ENCODE measurements at places on chromosomes 5 and 9. TPM values are rescaled to one million over a fixed set of nuclear protein-coding genes. Genes with fewer than 3 reads are reported as not detected.

GRCh38 chr9:75505654-75506053 is 384.8 kb upstream of the PCSK5 start:
- no peak for DNase-seq

DNA sequence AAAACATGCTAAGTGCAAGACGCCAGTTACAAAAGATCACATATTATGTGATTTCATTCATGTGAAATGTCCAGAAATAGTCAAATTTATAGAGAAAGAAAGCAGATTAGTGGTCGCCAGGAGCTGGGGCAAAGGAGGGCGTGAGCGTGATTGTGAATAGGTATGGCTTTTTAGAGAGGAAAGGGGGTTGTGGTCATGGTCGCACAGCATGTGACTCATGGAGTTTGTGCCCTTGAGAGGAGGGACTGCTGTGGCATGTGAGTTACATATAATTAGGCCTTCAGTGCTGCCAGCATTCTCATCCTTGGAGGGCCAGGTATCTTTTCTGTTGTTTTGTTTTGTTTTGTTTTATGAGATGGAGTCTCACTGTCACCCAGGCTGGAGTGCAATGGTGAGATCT is 21.2 kb upstream of the MARCHF6 start:
- DNase-seq = no peak

DNA sequence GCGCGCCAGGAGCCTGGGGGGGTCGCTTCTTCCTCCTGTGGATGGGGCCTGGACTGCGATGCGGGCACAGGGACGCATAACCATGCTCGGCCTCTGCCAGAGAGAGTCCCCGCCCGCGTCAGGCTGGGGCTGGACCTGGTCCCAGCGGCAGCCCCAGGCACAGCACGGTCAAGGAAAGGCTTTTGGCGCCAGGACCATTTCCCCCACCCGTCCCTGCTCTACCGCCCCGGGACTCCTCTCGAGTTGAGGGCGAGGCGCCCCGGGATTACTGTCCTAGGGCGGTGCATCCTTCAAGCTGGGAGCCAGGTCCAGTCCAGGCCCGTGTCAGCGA is 341 bp downstream of the MXD3 start:
- DNase-seq = no peak

DNA sequence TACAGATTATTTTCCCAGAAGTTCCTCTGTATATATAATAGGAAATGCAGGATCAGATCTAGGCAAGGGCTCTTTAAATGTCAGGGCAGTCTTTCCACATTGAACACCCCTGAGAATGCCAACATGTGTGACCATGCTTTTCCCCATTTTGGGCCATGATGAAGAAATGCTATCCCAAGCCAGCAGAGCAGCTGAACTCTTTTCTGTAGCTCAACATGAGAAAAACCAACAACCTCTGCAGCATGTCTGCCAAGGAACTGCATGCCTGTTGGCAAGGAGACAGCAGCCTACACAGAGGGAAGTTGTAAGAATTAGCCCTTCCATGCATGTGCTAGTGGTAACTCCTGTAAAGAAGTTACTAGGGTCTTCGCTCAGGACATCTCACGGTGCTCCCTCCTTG is 9.5 kb upstream of the IFNK start:
- no peak for DNase-seq

GRCh38 chr5:173885475-173886010 is 2.6 kb upstream of the CPEB4 start:
- DNase-seq = no peak

DNA sequence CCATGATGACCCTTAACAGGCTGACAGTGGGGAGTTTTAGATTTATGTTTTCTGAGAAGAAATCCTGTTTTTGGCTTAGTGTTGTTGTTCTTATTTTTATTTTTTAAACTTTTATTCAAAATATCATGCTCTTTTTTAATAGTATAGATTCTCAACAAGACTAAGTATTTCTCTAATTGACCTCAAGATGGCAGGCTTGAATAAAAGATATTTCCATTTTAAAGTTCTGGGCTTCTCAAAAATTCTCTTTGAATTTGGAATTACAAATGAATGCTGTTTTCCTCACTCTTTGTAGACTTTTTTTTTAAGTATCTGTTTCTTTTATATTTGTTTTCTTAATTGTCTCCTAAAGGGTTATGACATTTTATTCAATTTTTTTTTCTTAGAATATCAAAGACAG is 50.0 kb upstream of the SH3GL2 start:
- no peak for DNase-seq

- no peak for DNase-seq
Measured at GRCh38 chr5:32100691-32101302, 73.3 kb downstream of the GOLPH3 start.

DNA sequence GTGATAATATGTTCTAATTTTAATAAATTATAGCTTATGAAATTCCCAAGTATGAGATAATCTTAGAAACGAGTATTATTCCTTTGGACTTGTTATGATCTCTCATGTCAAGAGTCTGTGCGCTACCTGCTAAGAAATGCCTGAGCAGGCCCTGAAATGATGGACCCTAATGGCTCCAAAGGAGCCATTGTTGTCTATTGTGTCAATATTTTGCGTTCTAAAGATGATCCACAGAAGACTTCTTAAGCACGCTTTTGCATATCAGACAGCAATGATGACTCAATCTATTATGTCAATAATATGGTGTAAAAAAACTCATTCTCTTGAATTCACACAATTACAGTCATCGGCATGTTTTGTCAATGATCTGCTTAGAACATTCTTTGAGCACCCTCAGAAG is 306.1 kb downstream of the KIAA0825 start:
- DNase-seq = no peak

DNA sequence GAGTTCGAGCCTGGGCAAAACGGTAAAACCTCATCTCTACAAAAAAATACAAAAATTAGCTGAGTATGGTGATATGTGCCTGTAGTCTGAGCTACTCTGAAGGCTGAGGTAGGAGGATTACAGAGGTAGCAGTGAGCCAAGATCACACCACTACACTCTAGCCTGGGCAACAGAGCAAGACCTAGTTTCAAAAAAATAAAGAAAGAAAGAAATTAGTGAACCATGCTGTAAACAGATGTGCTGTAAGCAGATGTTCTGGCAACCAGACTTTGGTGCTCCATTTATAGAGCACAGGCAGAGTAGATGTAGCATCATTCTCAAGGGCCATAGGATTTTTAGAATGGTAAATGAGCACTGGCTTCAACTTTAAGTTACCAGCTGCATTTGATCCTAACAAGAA is 115.4 kb downstream of the ST8SIA4 start:
- DNase-seq = no peak

DNA sequence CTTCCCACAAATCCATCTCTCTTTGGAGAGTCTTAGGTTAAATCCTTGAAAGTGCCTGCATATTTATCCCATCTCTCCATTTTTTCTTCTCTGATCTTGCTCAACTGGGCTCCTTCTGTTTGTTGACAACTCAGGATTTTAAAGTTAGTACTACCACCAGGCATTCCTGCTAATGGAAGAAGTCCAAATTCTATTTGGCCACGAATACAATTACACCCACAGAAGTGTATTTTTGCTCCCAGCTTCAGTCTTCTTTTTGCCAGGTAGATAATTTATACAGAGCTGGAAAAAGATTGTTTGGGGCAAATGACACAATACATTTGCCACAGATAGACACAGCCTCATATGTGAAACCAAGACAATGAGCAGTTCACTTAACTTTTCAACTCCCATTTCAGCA is 74.8 kb downstream of the CETN3 start:
- no peak for DNase-seq

- peak; percentile 36 for DNase-seq
Measured at GRCh38 chr9:21967702-21968101, 26.5 kb downstream of the CDKN2A start.

- no peak for DNase-seq
Measured at GRCh38 chr5:80034559-80034958, 589 bp upstream of the THBS4 start.

- DNase-seq = no peak
Measured at GRCh38 chr5:106017243-106017857, 1653.4 kb downstream of the EFNA5 start.

DNA sequence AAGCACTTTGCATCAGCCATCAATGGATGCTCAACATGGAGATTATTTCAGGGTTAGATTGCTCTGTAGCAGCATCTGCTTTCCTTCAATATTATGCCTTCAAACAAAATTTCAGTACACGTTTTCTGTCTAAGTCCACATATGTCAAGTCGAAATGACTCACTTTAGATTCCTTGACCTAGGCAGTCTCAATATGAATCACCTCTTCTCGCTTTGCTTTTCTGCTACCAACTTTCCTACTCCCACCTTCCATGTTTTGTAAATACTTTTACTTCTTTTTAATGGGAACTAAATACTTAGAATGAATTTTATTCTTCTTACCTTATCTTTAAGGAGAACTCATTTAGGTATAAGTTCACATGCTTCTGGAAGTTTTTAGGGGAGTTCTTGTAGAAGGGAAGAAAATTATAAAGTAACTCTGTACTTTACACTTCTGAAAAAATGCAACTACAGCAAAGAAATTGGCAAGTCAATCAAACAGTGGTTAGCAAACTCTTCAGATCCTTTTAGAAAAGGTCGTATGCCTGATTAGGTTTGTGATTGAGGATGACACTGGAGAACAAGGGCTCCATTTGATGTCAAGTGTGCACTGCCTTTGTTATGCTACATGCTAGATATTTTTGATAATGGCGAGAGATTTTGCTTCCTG is 478.5 kb upstream of the SMARCA2 start:
- no peak for DNase-seq

GRCh38 chr5:27908341-27908740 is 870.0 kb upstream of the CDH9 start:
- no peak for DNase-seq

DNA sequence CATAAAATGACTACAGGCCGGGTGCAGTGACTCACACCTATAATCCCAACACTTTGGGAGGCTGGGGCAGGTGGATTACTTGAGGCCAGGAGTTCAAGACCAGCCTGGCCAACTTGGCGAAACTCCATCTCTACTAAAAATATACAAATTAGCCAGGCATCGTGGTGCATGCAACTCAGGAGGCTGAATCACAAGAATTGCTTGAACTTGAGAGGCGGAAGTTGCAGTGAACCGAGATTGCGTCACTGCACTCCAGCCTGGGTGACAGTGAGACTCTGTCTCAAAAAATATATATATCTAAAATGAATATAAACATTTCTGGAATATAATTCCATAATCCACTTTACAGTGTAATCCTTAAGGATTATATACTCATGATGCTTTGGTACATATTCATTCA is 66.5 kb downstream of the TEX10 start:
- DNase-seq = no peak

- DNase-seq = no peak
Measured at GRCh38 chr9:134602547-134603362, 38.8 kb upstream of the COL5A1 start.

GRCh38 chr5:86929123-86929766 is 311.5 kb downstream of the COX7C start:
- DNase-seq = no peak

The NPDC1 gene
- 5.6 TPM for total RNA-seq

The FAM163B gene
- total RNA-seq = not detected

The WNT8A gene
- total RNA-seq = not detected

The IL3 gene
- not detected for total RNA-seq

The CAVIN4 gene
- total RNA-seq = 0.21 TPM

The EQTN gene
- not detected for total RNA-seq

The ACSL6 gene
- 2.2 TPM for total RNA-seq

The CCDC171 gene
- total RNA-seq = 1.5 TPM

The PLEKHG4B gene
- 0.07 TPM for total RNA-seq

Measured in natural killer cell (primary cell).